ENCODE measurements at places on chromosomes 2 and 18.

- no peak for DNase-seq
These were observed 19.6 kb downstream of the B3GNT2 start for GRCh38 chr2:62215306-62216064.

GRCh38 chr18:36419188-36419899 is 121.8 kb downstream of the FHOD3 start:
- no peak for DNase-seq

GRCh38 chr2:229087267-229087666 is 183.8 kb downstream of the PID1 start:
- peak; percentile 48 for DNase-seq

DNA sequence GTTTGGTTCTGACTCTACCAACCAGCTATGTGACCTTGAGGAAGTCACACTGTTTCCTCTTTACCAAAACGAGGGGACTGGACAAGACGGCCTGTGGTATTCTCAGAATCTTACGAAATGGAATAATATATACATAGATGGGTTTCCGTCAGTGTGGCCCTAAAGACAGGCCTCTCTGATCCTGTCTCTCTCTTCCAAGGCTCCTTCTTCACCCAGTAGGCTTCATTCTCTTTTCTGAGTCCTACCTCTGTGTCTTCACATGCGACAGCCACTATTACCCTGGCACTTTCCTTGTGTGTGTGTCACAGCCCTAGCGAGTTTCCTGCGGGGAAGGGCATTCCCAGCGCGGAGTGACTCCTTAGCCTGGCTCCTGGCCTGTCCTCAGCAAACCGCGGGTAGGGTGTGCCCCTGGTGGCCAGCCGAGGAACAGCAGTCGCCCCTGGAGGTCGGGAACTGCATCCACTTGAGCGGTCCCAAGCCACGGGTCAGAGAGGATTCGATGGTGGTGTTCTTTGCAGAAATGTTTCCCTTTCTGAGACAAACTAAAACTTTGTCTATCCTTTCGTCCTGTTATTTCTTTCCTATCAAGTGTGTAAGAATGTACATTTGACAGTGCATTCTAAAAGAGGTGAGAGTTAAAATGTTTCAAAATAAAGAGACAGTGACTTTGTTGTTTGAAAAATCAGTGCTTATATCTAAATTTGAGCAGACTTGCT is 63.3 kb downstream of the RAB31 start:
- no peak for DNase-seq

DNA sequence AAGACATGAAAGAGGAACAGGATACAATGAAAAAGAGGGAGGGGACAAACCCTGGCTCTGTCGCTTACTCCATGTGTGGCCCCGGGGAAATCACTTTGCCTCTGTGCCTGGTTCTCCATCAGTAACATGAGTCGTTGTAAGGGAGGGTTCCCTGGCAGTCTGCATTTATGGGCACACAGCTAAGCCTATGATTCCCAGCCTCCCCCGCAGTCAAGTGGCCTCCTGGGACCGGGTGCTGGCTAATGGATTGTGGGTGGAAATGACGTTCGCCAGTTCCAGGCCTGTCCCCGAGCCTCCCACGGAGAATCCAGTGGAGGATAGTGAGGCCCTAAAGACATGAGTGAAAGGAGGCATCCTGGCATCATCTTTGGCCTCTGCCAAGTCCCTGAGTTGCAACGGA is 42.7 kb downstream of the SFXN5 start:
- no peak for DNase-seq

DNA sequence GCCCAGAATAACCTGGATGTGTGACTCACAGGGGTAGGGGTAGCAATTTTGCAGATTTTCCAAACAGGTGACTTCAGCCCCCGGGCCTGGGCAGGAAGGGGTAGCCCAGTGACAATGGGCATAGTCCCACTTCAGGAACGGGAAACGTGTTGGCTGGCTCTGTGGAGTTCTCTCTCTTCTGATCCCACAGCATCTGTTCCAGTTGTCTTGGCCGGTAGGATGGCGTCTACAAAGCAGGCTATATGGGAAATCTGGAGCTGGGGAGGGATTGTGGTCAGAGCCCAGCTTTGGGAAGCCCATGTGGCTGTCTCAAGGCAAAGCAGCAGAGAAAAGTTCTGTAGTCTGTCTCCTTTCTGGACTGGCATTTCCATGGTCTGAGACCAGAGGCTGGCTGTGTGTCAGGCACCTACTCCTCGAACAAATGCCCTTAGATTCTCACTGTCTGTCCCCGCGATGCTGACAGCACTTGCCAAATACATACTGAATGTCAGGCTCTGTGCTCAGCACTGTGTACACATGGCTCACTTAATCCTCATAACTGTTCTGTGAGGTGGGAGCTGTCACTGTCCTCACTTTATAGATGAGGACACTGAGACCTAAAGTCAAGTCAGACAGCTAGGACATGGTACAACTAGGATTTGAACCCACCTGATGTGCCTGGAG is 17.9 kb upstream of the TMEM214 start:
- DNase-seq: no peak

DNA sequence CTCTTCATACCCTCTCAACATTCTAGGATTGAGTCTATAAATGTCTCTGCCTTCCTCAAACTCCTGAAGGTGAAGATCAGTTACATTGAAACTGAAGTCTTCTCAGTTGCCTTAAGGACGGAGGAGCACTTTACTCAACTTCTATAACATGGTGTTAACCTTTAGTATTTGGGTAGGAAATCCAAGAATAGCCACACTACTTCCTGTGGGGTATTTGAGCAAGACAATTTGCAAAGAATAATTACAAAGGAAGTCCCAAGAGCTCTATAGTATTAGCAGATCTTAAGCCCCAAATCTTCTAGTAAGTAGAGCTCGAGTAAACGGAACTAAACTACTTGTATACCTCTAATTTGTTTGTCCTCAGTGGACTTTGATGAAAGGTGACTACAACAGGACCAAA is 80.9 kb downstream of the SP100 start:
- DNase-seq: no peak

DNA sequence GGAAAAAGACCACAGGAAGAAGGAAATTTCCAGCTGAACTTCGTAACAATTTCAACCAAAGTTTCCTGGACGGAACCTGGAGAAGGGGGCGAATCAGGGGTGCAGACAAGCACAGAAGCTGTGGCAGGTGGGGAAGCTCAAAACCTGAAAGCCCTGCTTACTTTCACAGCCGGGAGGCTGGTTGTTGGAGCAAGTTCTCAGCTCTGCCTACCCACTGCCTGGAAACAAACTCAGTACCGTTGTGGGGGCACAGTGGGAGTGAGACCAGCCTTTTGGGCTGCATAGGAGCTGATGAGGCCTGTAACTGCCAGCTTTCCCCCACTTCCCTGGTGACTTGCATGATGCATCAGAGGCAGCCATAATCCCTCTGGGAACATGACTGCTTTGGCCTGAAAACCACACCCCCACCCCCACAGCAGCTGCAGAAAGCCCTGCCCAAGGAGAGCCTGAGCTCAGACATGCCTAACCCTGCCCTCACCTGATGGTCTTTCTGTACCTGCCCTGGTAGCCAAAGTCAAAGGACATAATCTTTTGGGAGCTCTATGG is 207.0 kb upstream of the VWC2L start:
- no peak for DNase-seq

DNA sequence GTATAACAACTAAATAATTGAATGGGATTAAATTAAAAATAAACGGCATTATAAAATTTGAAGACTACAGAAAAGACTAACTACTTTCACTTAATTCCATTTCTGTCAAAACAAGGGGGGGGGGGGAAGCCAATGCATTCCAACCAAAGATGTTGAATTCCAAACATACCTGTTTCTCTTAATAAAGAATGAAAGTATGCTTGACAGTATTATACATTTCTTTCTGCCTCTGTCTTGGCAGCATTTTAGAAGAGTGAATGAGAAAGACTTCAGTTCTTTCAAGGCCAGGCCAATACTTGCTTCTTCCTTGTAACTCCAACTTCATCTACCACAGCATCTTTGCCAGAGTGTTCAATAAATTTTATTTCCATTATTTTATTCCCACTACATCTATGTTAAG is 65.9 kb downstream of the PDE11A start:
- no peak for DNase-seq

DNA sequence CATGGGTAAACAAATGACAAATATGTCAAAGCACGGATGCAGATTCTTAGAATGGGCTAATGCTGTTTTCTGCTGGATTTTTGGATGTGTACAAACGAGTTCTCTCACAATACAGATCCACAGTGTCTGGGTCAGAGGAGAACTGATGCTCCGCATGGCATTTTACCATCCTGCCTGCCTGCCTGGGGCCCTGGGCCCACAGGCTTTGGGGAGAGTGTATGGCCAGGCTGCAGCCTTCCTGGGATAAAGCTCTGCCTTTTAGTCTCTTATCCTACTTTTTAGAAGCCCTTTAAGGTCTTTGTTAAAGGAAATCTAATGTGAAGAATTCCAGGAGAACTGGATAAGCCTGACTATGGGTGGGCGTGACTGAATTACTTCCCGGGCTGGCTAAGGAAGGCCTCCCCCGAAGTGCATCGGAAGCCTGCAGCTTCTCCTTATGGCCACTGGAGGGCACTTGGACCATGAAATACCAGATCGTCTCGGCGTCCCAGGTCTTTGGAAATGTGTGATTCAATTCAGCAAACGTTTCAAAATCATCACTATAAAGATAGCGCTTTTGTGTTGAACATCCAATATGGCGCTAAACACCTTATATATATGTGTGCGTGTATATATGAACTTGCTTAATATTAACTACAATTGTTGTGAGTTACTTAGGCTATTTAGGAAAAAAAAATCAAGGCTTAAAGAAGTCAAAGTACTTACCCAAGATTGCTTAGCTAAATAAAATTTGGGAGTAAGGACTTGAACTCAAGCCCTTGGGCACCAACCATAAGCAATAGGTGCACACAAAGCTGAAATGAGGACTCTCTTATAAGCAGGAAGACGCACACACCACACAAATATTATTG is 15.2 kb upstream of the DNPEP start:
- DNase-seq: no peak

DNA sequence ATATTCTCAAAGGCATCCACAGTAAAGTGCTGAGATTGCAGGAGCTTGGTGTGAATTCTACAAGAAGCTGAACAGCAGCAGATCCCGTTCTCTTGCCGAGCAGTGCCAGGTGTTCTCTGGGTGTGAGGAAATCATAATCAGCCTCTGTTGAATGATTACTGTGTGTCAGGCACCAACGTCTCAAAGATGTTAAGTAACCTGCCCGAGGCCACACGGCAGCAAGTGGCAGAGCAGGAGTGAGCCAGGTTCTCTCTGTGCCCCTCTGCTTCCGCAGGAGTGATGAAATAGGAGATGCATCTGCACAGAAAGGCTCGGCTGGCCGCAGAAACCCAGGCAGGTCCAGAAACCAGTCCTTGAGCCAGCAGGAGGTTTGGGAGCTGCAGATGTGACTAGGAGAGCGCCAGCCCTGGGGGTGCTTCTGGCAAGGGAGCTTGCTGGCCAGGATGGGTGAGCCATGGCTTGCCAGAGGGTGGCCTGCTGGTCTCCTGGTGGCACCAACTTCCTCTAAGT is 68.4 kb downstream of the COPS7B start:
- DNase-seq: no peak

- DNase-seq: no peak
These were observed 9.0 kb downstream of the DAW1 start for GRCh38 chr2:227880460-227880859.

- no peak for DNase-seq
These were observed 79.3 kb downstream of the BIRC6 start for GRCh38 chr2:32436150-32436549.

- no peak for DNase-seq
These were observed 8.9 kb upstream of the GCFC2 start for GRCh38 chr2:75719616-75720015.

DNA sequence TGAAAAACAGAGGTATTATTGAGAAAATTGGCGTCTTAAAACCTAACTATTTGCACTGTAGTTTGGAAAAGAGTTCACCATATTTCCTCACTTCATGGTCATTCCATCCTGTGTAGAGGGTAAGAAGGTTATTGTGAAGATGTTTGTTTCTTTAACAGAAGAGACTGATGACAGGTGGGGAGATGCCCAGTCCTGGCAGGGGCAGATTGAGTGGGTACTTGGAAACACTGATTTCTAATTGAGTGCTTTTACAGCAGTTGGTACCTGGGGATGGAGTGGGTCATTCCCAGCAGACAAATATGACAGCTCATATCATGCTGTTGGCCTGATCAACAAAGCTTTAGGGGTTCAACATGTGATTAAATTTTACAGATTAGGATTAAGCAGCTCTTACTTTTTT is 67.5 kb downstream of the MYOM1 start:
- no peak for DNase-seq

GRCh38 chr18:40738321-40738880 is 1216.6 kb upstream of the PIK3C3 start:
- no peak for DNase-seq

DNA sequence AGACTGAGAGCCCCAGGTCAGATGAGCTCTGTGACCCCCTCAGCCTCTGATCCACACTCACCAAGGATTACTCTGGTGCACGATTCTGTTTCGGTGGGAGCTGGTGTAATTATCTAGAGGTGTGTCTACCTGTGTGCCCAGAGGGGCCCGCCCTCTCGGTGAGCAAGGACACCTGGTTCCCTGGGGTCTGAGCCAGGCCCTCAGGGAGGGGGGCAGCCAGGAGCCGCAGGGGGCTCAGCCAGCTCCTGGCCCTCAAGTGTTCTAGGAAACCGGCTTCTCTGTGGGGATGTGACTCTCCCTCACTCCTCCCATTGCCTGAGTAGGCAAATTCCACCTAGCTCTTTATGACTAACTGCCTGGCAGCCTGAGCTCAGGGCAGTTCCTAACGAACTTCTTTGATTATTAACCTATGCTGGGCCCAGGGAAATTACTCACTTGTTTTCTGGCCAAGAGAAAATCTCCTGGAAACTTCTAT is 17.4 kb downstream of the AGAP1 start:
- DNase-seq: no peak

DNA sequence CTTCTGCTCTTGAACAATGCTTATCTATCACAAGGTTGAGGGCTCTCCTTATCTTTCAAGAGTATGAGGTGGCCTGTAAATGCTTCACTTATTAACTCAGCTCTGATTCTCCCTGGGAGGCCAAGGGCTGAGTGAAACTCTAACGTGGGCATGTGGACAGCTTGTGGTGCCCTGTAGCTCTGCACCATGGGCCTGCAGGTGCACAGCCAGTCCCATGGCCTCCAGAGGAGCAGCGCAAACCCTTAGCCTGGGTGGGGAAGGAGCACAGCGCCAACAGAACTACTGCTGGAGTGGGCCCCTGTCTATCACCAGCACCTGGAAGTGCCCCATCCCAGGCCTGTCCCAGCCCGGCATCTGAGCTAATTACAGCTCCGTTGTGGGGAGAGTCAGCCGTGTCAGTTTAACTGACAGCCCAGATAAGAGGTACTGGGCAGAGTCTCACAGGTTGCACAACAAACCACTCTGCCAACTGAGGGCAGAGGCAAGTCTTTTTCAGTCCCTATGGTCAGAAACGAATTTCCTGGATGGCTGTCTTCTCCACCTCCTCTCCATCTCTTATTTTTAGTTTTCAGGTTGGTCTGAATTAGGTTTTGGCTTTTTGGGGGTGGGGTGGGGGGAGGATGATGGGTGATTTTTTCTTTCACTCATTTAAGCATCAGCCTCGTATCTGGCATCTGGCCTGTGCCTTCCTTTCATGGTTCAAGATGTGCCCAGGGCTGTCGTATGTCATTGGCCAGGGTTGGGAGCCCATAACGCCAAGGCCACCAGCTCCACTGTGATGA is 219.5 kb downstream of the BCL2 start:
- DNase-seq: no peak

Measured in NCI-H187 treated with DMSO at 0.1 percent for 48 hours (cell line).